ENCODE measurements at places on chromosomes 11 and 22.
A peak's percentile ranks its signal among the peaks of the same experiment; 100 is the strongest.

GRCh38 chr11:70570693-70571395 is 172.5 kb downstream of the CTTN start:
- H3K36me3 ChIP-seq: no peaks in the 10 kb centered on the region
- peaks cover 9% of the 10 kb centered on the region for H3K27me3 ChIP-seq

- H3K27me3 ChIP-seq: peaks cover 3% of the 10 kb centered on the region
- no peaks in the 10 kb centered on the region for H3K4me1 ChIP-seq
- H3K36me3 ChIP-seq: no peaks in the 10 kb centered on the region
- no peak overlapping the region for H3K27ac ChIP-seq
- H3K4me3 ChIP-seq: no peak overlapping the region
These were observed 9.0 kb downstream of the MTNR1B start for GRCh38 chr11:92978271-92979111.

GRCh38 chr22:17586831-17587440 is 23.6 kb downstream of the SLC25A18 start:
- H3K27me3 ChIP-seq: peaks cover 2% of the 10 kb centered on the region
- peaks cover 8% of the 10 kb centered on the region for H3K36me3 ChIP-seq
- no peak overlapping the region for H3K4me3 ChIP-seq
- H3K27ac ChIP-seq: no peak overlapping the region
- H3K4me1 ChIP-seq: no peaks in the 10 kb centered on the region
- no peak for DNase-seq

GRCh38 chr11:134837166-134837886 is 425.3 kb upstream of the B3GAT1 start:
- no peak for DNase-seq
- H3K27ac ChIP-seq: no peak overlapping the region
- no peaks in the 10 kb centered on the region for H3K4me1 ChIP-seq
- H3K36me3 ChIP-seq: no peaks in the 10 kb centered on the region
- H3K27me3 ChIP-seq: no peaks in the 10 kb centered on the region

- no peak for DNase-seq
- H3K27ac ChIP-seq: no peak overlapping the region
- H3K27me3 ChIP-seq: no peaks in the 10 kb centered on the region
- H3K36me3 ChIP-seq: no peaks in the 10 kb centered on the region
- no peak overlapping the region for H3K4me3 ChIP-seq
These were observed 2.9 kb upstream of the TMEM9B start for GRCh38 chr11:8967184-8967583.

DNA sequence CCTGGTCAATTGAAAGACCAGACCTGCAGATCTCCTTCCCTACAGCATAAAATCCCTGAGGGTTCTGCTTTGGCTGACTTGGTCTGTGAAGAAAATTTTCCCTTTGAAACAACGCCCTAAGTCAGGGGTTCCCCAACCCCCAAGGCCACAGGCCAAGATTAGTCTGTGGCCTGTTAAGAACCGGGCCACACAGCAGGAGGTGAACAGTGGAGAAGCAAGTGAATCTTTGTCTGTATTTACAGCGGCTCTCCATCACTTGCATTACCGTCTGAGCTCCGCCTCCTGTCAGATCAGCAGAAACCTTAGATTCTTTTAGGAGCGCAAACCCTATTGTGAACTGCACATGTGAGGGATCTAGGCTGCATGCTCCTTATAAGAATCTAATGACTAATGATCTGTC is 38.2 kb downstream of the CCDC83 start:
- no peak for DNase-seq
- no peak overlapping the region for H3K27ac ChIP-seq
- no peaks in the 10 kb centered on the region for H3K36me3 ChIP-seq
- H3K27me3 ChIP-seq: peaks cover 8% of the 10 kb centered on the region

DNA sequence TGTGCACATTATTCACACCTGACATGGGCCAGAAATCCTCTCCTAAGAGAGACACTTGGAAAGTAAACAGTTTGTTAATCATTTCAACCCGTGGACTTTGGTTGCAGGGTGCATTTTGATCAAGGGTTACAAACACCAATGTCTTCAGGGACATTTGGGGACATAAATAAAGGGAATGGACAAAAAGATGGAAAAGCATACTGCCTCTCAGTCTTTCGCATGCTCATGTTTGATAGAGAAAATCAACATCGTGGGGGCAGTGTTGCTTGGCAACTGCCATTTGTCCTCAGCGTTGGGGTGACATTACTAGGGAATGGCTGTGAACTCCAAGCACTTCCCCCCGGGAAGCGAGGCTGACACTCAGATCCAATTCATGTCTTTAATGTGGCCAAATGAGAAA is 114.7 kb upstream of the OR4B1 start:
- H3K27ac ChIP-seq: no peak overlapping the region
- peaks cover 28% of the 10 kb centered on the region for H3K4me1 ChIP-seq

DNA sequence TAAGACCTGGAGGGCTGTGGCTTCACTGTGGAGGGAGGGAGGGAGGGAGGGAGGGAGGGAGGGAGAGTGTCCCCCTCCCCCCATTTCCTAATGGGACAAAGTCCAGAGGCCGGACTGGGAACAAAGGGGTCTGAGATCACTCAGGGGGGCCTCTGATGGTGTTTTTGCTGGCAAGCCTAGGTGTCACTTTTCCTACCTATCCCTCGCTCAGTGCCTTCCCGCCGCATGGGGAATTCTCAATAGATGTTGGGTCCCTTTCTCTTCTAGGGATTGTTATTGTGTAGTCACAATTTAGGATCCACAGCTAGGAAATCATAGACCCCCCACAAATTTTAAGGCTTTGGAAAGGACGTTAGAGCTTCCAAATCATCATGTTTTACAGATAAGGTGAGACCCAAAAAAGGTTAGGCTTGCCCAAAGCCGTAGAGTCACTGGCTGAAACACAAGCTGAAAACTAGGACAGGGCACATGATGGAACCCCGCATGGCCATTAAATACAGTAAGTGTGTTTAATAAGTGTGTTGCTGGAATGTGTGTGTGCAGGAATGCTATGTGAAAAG is 4.8 kb upstream of the FTH1 start:
- peaks cover 35% of the 10 kb centered on the region for H3K4me1 ChIP-seq
- H3K27me3 ChIP-seq: no peaks in the 10 kb centered on the region
- H3K27ac ChIP-seq: peak overlapping the region; percentile 31
- H3K4me3 ChIP-seq: peak overlapping the region; percentile 4
- no peaks in the 10 kb centered on the region for H3K36me3 ChIP-seq

All from activated naive CD8-positive, alpha-beta T cell treated with anti-CD3 and anti-CD28 coated beads, Interleukin-2, amount 10 ng/mL, durations not matched to agents 7 days and 5 days (primary cell).